ENCODE measurements at places on chromosomes 1 and 21.

GRCh38 chr1:199855580-199855979 is 171.9 kb upstream of the NR5A2 start:
- no peak for DNase-seq

- no peak for DNase-seq
Observed at GRCh38 chr21:46226146-46226545, 2.4 kb downstream of the LSS start.

GRCh38 chr1:101507547-101507971 is 270.7 kb downstream of the S1PR1 start:
- DNase-seq, result no peak

GRCh38 chr1:27562021-27562420 is 41.9 kb downstream of the AHDC1 start:
- DNase-seq, result no peak

DNA sequence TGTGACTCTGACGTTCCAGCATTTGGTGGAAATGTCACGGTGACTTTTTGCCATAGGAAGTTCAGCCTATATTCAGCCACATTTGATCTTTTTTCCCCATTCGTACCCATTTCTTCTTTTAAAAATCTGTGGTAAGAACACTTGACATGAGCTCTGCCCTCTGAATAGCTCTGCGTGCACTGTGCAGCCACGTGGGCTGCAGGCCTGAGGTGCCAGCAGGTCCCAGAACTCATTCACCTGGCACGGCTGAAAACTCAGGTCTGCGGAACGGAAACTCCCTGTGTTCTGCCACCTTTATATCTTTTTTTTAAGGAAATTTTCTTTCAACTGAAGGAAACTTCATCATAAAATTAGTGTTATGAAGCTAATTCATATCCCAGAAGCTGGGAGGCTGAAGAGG is 28.6 kb downstream of the CEP104 start:
- DNase-seq, result no peak

DNA sequence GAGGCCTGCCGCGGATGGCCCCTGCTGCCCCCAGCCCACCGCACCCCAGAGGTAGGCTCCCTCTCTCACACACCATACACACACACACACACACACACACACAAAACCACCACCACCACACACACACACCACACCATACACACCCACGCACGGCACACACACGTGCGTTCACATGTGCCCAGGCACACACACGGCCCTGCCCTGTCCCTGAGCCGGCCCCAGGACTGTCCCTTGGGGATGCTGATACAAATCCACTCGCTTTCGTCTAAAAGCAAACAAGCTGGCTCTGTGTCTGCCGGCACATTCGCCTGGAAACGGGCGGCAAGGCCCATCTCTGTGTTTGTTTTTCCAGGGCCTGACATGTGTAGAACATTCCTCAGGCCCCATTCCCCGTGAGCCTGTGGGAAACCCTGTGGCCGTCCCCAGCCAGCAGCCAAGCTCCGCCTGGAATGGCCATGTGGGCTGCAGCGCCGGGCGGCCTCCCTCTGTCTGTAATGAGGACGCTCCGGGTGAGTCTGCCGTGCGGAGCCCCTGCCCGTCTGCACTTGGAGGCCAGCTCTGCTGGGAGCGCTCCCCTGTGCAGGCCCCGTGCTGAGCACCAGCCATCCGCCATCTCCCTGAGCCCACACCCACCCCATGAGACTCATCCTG is 67.4 kb downstream of the DMRTB1 start:
- no peak for DNase-seq

- DNase-seq, result no peak
Observed at GRCh38 chr1:9730096-9730901, 78.8 kb downstream of the PIK3CD start.

- no peak for DNase-seq
Observed at GRCh38 chr1:236689713-236690569, 3.6 kb downstream of the ACTN2 start.

GRCh38 chr1:118122234-118123004 is 62.6 kb downstream of the SPAG17 start:
- no peak for DNase-seq

DNA sequence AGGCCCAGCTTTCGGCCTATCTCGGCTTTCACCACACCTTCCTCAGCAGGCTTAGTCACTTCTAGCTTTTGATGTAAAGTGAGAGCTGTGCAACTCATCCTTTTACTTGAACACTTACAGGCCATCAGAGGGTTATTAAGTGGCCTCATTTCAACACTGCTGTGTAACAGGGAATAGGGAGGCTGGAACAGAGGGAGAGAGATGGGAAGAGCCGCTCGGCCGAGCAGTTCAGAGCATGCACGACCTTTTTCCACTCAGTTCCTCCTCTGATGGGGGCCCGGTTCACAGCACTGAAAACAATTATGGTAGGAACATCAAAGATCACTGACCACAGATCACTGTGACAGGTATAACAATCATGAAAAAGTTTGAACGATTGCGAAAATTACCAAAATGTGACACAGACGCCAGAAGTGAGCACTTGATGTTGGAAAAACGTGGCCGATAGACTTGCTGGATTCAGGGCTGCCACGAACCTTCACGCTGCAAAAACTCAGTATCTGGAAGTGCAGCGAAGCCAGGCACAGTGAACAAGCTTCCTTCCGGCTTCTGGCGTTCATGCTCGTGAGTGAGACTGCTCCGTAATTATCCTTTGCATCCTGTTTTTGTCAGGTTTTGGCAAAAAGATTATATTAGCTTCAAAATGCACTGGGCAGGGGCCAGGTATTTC is 28.6 kb downstream of the AGPAT3 start:
- DNase-seq, result no peak

DNA sequence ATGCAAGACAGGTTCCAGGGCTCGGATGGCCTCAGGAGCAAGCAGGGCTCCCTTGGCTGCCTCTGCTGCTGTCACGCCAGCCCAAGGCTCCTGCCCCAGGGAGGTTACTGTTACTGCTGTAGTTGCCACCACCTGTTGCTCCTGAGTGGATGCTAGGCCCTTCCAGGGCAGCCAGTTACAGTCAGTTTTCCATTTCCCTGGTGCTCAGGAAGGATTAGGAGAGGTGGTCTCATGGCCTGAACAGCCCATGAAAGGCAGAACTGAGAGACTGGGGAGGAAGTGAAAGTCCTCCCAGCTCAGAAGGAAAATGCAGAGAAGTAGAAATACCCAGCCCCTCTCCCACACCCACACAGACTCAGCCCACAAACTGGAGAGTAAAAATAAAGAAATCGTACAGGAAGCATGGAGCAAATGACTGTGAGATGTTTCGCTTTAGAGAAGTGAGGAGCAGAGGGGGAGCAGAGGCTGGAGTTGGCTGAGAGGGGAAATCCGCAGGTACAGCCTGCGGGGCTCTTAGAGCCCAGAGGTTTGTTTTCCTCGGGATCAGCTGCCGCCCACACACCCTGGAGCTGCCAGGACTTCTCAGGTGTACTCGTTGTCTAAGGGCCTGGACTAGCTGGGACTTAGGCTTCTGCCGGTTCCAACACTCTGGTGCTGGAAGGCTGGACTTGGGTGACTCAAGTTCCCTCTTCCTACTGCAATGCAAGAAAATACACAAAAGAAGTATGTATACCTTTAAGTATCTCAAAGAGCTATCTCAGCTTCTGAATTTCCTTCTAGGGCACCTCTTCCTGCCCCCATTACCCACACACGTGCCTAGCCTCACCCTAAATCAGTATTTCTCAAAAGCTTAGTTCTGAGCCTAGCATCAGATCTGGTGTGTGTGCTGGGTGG is 2.3 kb downstream of the IL6R start:
- no peak for DNase-seq

GRCh38 chr1:162040657-162041056 is 17.0 kb upstream of the OLFML2B start:
- no peak for DNase-seq

DNA sequence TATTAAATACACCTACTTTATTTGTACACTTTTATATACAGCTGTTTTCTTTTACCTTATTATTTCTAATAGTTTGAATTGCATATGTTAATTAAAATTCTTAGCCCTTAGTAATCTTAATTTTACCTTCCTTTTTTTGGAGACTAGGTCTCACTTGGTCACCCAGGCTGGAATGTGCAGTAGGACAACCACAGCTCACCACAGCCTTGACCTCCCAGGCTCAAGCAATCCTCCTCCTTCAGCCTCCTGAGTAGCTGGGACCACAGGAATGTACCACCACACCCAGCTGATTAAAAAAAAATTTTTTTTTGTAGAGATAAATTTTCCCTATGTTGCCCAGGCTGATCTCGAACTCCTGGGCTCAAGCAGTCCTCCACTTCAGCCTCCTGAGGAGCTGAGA is 15.0 kb upstream of the SDC3 start:
- DNase-seq, result no peak

- peak; percentile 62 for DNase-seq
Observed at GRCh38 chr1:88935522-88936222, 44.3 kb upstream of the GTF2B start.

- peak; percentile 26 for DNase-seq
Observed at GRCh38 chr1:58768971-58769808, 14.7 kb downstream of the JUN start.

DNA sequence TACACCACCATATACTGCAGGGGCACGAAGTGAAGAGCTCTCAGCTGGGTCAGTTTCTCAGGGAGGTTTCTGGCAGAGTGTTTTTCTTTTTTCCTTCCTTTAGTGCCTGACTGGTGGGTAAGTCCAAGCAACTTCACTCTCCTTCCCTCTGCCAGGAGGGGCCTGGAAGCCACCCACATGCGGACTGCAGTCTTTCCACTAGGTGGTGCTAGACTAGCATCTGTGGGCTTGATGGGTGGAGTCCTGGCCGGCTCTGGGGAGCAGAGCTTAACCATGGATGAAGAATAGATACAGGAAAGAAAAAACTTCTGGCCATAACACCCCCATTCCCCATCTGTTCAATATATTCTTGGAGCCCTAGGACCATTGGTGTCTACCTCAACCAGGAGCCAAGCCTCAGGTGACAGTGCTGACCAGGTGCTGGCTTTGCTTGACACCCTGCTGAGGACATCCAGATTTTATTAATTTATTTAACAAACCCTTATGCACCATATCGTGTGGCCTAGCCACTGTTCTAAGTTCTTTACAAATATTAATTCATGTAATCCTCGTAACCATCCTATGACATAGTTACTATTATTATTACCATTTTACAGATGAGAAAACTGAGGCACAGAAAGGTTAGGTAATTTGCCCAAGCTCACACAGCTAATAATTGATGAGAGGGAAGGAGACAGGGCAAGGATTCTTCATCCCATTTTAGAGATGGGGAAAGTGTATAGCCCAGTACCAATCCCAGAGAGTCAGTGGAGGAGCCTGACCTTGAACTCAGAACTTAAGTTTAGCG is 126.7 kb upstream of the CSF3R start:
- DNase-seq, result peak; percentile 63

DNA sequence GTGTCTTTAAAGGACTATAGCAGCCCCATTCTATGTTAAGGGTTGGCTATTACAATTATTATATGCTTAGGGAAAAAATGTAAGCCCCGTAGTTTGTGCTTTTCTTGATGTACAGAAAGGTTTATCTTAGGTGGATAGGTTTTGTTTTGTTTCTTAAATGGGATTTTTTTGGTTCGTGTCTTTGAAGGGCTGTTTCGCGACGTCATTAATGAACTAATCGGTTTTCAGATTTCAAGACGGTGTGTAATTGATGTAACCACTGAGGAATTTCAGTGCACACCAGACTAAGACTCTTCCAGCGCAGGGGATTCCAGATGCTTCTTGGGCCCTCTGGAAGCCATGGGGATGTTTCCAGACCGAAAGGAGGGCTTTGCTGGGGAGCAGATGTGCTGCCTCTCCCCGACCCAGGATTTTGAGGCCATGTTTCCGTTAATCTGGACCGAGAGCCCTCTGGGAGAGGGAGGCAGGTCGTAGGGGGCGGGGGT is 4.8 kb upstream of the SIM2 start:
- DNase-seq, result no peak

GRCh38 chr1:76381450-76382097 is 307.0 kb downstream of the ST6GALNAC3 start:
- DNase-seq, result no peak

- no peak for DNase-seq
Observed at GRCh38 chr21:38491536-38491935, 6.7 kb downstream of the ERG start.

GRCh38 chr1:174469687-174470086 is 21.9 kb downstream of the GPR52 start:
- no peak for DNase-seq

DNA sequence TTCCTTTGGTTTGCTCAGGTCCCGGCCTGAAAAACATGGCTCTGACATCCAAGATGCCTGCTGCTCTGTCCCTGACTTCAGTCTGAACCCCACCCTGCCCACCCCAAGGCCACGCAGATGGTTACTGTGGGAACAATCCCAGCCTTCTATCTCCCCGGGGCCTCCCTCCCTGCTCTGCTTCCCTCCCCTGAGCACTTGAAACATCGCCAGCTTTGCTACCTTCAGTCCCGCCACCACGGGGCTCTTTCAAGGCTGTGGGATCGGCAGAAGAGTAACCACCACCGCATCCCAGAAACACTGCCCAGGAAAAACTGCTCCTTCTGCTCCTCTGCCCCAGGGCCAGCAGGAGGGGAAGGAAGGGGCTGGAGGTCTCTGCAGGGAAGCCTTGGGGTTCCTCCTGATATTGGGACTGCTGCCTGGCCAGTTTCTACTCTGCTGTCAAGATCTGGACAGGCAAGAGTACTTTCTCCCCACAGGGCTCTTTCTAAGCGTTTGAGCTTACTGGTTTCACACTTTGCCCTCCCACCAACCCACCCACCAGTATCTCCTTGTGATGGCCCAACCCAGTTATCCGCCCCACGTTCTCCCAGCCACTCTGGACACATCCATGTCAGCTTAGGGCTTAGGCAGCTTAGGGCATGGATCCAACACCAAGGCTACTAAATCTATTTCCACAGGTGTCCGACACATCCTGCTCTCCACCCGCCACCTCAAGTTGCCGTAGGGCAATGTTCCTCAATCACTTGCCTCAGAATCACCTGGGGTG is 8.4 kb downstream of the ETNK2 start:
- DNase-seq, result no peak

GRCh38 chr1:14513111-14513510 is 85.4 kb upstream of the KAZN start:
- no peak for DNase-seq

DNA sequence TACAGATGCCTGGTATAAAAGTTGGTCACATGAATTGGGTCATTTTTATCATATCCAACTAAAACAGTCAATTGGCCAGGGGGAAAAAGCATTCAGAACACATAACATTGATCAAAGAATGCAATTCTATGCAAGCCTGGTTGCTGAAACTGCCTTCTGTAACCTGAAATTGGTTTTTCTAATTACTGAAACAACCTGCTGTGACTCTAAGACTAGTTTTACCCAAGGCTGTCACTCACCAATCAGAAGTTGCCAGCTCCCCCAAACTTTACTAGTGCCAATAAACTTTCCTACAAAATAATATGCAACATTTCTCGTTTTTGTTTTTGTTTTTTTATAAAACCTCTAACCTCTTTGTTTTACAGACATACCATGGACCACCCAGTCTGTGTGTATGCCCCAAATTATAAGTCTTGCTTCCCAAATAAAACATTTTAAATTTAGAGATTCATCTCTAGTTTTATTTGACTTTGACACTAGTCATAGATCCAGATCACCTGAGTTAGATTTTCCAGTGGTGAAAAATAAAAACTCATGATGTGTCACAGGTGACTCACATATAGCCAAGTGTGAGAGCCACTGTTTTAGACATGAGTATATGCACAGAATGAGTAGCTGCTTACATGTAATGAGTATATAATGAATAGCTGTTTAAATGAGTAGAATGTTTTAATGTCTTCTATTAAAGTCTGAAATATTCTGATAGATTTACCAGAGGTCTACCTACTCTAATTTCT is 64.2 kb upstream of the CR2 start:
- no peak for DNase-seq

GRCh38 chr1:201949491-201949890 is 3.1 kb upstream of the LMOD1 start:
- DNase-seq, result no peak

- no peak for DNase-seq
Observed at GRCh38 chr1:40392221-40392620, 18.7 kb downstream of the SMAP2 start.
